ENCODE measurements at places on chromosomes 7 and 10. TPM values are rescaled to one million over a fixed set of nuclear protein-coding genes. Genes with fewer than 3 reads are reported as not detected.
A peak's percentile ranks its signal among the peaks of the same experiment; 100 is the strongest.

Gene AKR1C4
- not detected for total RNA-seq

DNA sequence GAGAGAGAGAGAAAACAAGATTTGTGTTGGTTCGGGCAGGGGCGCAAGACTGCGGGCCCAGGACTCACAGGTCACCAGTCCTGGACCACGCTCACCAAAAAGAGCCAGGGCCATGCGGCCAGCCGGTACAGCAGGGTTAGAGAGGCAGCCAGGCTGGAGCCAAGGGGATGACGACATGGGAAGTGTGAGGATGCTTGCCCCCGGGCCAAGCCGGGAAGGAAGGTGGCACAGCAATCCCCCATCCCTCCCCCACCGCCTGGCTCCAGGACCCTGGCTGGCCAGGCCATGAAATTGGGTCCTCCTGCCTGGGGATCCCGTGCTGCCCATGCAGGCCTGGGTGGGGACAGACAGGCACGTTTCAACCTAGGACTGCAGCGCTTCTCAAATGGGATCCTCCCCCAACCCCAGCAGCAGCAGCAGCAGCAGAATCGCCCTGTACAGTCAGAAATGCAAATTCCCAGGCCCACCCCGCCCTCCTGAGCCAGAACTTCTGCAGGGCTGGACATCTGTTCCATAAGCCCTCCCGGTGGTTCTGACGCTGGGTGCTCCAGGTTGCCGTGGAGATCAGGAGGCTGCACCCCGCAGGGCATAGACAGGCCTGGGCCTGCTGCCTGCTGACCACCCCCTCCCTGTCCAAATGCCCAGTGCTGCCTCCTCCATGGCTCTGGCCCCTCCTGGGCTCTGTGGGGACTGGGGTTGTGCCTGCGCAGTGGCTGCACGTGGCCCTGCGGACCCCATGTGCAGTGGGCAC, 35.0 kb downstream of the YKT6 start:
- DNase-seq: no peak

DNA sequence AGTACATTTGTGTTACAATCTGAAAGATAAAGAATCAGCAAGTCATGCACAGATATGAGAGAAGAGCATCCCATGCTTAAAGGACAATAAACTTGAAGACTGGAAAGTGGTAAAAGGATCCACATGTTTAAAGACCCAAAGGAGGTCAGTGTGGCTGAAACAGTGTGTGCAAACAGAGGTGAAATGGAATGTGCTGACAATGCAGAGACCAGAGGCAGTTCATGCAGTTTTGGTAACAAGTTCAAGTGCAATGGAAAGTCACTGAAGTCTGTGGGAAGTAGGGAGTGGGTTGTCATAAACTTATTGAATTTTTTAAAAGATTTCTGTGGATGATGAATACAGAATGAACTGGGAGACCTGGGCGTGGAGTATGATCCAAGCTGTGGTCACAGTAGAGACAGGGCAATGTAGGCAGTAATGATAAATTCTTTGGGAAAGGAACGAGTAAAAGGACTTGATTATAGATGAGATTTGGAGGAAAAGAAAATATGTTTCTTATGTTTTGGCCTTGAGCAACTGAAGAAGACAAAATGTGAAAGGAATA, 408.0 kb downstream of the HGF start:
- DNase-seq: no peak

Gene CNPY1
- not detected for total RNA-seq

Gene MEOX2
- 3.1 TPM for total RNA-seq

DNA sequence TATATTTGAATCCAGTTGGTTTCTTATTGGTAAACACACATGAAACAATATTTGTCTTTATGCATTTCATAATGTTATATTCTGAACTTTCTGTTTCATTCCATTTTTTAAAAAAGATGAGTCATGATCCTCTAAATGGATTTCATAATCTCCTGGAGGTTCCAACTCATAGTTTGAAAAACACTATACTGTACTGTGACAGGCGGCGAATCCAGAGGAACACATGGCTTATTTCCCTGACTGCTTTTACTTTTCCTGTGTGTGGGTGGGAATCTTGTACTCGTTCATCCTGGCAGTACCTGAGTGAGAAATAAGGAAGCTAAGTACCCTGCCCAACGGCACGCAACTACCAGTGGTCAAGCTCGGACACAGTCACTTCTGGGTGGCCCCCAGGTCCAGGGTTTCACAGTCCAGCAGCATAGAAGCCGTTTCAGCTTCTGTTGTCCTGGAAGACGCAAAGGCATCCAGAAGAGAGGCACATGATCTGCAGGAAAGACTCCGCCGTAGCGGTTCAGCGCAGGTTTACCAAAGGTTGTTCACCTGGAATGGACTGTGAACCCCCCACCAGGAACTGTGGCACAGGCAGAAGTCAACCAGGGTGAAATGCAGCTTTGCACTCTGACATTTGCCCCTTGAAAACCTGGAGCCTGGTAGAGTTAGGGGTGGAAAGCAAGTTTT, 117.7 kb downstream of the CCNY start:
- peak; percentile 57 for DNase-seq

Gene CHRM2
- total RNA-seq: 91.8 TPM

Gene PURB
- 14.8 TPM for total RNA-seq

- no peak for DNase-seq
Observed at GRCh38 chr10:131710142-131710861, 190.5 kb upstream of the PPP2R2D start.

GRCh38 chr7:77933394-77933793, 134.8 kb downstream of the PHTF2 start:
- DNase-seq: no peak

DNA sequence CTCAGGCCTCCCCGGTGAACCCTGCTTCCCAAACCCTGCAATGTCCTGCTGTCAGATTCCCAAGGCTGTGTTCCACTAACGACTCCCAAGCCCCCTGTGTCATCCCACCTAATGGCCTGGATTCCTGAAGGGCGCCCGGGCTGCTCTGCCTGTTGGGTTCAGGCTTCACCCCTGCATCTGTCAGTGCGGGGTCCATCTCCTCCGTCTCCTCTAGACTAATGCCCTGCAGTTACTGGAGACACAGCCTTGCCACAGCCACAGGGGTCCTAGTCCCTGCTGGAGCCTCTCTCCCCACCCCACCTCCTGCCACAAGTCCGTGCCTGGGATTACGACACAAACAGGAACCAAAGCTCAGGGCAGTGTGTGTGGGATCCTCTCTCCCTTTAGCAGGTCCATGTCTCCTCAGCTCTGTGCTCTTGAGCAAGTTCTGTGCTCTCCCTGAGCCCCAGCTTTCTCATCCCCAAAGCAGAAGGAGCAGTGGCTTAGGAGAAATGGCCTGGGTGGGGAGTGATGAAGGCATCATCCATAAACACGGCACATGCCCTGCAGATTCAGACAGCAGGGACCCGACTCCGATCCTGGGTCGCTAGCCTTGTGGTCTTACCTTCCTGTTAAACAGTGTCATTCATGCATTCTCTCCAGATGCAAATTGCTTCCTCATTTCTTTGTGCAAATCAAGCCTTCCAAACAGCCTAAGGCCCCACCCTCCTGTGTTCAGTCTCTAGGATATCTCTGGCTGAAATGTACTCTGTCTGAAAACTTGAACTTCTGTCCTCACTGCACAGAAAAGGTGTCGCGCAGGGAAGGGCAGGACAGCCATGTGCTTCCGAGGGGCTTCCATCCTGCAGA, 8.2 kb upstream of the RBP3 start:
- no peak for DNase-seq

Gene MMD2
- total RNA-seq: not detected

DNA sequence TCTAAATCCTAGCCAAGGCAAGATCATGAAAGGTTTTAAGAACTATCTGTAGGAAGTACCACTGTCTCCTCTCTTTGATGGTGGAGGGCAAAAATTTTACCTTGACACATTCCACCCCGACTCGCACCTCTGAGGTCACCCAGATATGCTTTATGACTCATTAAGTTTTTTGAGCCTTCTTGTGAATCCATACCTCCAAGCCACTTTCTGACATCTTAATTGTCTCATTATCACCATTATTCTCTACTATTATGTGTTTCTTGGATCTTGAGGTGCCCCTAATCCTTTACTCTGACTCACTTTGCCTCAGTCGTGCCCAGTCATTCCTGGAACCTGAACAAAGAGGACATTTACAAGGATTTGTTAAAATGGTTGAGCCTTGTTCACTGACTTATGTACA, 146.6 kb downstream of the RAPGEF5 start:
- DNase-seq: no peak

DNA sequence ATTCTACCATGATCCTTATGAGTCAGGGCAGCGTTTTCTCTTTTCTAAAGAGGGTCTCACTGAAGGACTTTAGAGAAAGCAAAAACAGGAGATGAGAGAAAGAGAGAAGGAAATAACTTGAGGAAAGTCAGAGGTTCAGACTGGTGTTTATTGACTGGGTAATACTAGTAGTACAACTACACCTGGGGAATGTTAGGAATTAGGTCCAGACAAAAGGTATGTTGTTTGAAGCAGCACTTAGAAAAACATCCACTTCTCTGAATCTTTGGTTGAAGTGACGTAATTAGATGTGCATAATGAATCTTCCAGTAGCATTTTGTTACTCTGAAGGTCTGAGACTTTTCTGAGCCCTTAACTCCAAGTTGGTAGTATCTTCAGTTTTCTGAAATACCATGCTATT, 380.3 kb upstream of the LRGUK start:
- DNase-seq: no peak

DNA sequence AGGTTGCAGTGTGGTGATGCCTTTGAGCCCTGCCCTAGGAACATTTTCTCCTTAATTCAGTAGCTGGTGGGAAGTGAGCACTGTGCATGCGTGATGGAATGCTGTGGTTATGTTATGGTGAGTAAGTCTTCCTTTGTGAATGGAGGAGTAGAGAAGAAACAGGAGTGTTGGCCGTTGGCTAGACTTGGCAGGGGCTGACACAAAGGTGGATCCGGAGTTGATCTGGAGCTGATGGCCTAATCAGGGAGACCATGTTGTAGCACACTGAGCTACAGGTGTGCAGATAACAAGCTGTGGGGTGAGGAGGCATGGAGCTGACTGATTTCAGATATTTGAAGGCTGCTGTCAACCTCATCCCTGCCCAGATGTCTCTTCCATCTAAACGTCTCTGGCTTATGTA, 122.3 kb downstream of the CNNM2 start:
- DNase-seq: no peak

Gene OR2A5
- total RNA-seq: not detected

DNA sequence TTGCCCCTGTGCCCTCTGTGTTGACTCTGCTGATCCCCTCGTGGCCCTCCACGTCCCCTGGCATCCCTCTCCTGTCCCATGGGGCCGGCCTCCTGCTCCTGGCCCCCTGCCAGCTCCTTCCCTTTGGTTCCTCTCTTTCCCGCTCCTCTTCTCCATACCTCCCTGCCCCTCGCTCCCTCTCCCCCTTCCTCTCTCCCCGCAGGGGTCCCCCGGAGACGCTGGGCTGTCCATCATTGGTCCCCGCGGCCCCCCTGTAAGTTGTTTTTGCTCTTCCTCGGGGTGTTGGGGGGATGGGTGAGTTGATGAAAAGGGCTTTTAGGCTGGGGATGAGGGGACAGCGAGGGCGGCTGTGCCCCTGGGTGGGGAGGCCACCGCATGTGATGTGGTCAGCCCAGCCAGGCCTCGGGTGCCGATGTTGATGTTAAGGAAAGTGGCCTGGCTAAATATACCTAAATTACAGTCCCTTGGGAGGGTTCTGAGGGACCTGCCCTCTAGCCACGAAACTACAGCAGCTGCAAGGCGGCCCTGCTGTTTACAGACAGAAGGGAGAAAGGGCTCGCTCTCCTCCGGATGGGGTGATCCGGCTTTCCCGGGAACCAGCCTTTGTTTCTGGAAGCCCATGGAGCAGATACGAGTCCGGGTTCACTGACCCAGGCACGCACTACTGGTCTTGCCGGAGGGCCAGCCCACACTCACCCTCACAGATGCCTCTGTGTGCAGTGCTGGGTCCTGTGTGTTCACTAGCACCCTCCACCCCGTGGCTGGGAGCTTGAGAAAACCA, 78.8 kb downstream of the COL13A1 start:
- DNase-seq: no peak

- no peak for DNase-seq
Observed at GRCh38 chr10:47104151-47104605, 192.9 kb downstream of the PTPN20 start.

DNA sequence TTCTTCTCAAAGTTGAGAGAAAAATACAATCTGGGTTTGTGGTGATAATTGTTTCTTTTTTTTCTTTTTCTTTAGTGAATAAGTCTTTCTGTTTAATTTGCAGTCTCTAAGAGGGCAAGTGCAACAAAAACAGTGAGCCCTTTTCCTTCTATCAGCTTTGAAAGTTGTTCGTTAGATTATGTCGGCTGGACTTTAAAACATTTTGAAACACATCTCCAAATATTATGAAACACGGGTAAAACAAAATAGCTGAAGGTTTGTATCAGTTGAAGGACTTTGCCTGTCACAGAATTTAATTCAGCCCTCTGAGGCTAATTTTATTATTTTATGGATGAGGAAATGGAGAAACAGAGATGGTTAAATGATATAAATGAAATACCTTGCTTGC, 85.3 kb downstream of the AGMO start:
- no peak for DNase-seq

DNA sequence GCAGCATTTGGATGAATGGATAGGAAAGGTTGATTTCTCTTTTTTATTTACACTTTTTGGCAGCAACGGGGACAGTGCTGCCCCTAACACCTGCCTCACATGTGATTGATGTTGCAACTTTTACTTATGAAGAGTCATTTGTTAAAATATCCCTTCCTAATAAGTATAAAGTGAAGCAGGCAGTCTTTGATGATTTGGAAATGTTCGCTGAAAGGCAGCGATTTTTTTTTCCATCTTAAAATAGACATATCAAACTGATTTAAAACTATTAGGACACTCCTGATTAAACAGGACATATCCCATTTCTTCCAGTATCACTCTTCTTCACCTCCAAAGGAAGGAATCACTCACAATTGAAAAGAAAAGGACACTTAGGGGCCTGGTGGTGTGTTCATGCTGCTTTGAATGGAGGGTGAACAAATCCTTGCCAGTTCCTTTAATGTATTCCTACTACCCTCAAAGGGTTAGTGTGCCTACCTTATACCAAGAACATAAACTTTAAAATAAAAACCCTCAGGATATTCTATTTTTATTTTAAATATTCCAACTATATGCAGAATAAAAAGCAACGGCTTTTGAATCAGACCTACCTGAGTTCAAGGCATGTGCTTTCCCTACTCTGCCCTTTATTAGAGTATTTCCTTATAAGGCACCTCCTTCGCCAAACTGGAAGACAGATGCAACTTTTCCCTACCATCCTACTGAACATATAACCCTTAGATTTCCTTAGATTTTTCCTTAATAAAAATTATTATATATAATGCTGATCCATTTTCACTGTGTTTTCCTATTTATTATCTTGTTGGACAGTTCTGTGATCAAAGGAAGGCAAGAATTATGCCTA, 1.1 kb downstream of the ADK start:
- DNase-seq: no peak

DNA sequence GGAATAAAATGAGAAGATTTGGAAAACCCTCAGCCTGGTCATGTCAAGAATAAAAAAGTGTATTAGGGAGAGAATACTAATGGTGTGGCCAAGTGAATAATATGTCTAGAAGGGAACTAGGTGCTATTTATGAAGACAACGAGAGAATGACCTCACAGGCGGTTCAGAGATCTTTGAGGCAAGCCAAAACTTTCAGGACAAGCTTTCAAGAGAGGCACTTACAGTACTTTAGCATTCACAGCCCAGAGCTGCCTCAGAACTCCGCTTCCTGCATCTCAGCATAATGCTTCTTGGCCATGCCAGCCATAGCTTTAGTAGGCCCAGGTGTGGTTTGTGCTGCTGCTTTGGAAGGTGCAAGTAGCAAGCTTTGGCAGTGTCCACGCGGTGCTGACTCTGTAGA, 37.2 kb upstream of the CCDC7 start:
- no peak for DNase-seq

Gene LDB1
- total RNA-seq: 90.9 TPM

- DNase-seq: no peak
Observed at GRCh38 chr7:140774371-140774770, 77.9 kb downstream of the NDUFB2 start.

All from right cardiac atrium (tissue), 5 donors.